ENCODE measurements at places on chromosomes 1 and 21. TPM values are rescaled to one million over a fixed set of nuclear protein-coding genes. Genes with fewer than 3 reads are reported as not detected.

The TRMT13 gene
- total RNA-seq = 9.6 TPM

The TOMM40L gene
- 12.0 TPM for total RNA-seq

The KRTAP7-1 gene
- total RNA-seq = not detected

The HEYL gene
- total RNA-seq = 1.1 TPM

The FAM72B gene
- total RNA-seq = 2.9 TPM

The SERPINC1 gene
- total RNA-seq = not detected

The ANGPTL3 gene
- total RNA-seq = not detected

The KLF17 gene
- 0.09 TPM for total RNA-seq

The OR2L13 gene
- total RNA-seq = not detected

The HSPB7 gene
- total RNA-seq = 0.45 TPM

The ANGPTL7 gene
- total RNA-seq = 0.70 TPM

GRCh38 chr1:71655604-71656003, 574.8 kb upstream of the ZRANB2 start:
- no peak for DNase-seq
- no peak overlapping the region for H3K4me3 ChIP-seq
- no peaks in the 10 kb centered on the region for H3K27me3 ChIP-seq

DNA sequence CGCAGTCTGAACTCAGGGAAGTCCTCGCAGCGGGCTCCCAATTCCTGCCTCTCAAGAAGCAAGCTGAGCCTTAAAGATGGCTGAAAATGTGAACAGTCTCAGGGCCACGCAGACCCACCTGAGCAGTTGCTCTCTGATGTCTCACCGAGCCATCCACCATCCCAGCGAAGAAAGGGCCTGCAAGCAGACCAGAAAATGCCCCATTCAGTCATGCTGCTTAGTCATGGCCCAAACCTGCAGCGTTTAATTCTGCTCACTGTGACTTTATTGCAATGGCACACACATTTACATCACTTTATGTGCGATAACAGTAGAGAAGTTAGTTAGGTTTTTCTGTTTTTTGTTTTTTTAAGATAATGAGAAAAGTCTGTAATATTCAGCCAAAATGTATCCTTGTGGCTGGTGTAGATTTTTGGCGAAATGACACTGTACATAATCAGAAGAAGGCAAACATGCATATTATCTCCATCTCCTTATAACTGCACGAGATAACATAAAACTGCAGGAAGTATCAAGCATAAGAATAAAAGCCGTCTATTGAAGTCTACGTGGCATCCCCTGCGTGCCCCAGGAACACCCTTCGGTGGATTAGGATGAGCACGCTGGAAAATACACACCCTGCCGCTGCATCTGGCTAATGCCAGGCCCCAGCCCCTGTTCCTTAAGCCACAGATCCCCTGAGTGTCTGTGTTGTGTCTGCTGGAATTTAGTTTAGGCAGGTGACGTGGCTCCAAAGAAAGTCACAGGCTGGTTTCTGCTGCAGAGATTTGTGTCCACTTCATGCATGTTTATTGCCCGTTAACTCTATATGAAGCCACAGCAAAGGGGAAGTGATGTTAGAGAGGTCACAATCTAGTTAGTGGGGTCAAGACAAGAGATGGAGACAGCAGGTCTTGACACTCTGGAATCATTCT, 119.8 kb upstream of the IRF2BP2 start:
- peak overlapping the region; percentile 91 for H3K27ac ChIP-seq
- H3K36me3 ChIP-seq = no peaks in the 10 kb centered on the region
- peaks cover 59% of the 10 kb centered on the region for H3K4me1 ChIP-seq
- H3K27me3 ChIP-seq = no peaks in the 10 kb centered on the region

DNA sequence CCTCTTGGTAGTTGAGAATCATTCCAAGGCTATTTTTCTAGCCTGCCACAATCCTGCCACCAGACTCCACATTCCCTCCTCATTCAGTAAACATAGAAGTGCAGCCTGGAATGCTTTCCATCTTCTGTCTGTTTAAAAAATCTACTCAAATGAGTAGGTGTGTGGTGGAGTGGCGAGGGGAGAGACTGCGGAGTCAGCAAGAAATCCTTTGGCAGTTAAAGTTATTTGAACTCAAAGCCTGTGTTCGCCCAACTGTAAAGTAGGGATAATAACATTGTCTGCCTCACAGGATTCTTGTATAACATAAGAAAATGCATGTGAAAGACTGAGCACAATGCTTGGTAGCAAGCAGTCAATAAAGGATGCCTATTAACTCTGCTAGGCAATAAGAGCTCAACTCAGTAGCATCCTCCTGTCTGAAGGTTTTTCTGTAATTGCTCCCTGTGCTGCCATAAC, 22.2 kb upstream of the DPT start:
- no peak overlapping the region for H3K4me3 ChIP-seq
- H3K4me1 ChIP-seq = no peaks in the 10 kb centered on the region
- no peaks in the 10 kb centered on the region for H3K36me3 ChIP-seq
- DNase-seq = peak; percentile 50

- no peak overlapping the region for H3K27ac ChIP-seq
- H3K4me1 ChIP-seq = no peaks in the 10 kb centered on the region
- H3K4me3 ChIP-seq = no peak overlapping the region
- no peak for DNase-seq
- no peaks in the 10 kb centered on the region for H3K27me3 ChIP-seq
Observed at GRCh38 chr1:87188640-87189039, 140.0 kb upstream of the LMO4 start.

- no peak overlapping the region for H3K27ac ChIP-seq
- no peaks in the 10 kb centered on the region for H3K27me3 ChIP-seq
- no peak overlapping the region for H3K4me3 ChIP-seq
- no peaks in the 10 kb centered on the region for H3K4me1 ChIP-seq
Observed at GRCh38 chr1:50704126-50704525, 255.9 kb downstream of the FAF1 start.

- H3K36me3 ChIP-seq = no peaks in the 10 kb centered on the region
- H3K4me3 ChIP-seq = no peak overlapping the region
- no peaks in the 10 kb centered on the region for H3K27me3 ChIP-seq
- peak; percentile 82 for DNase-seq
Observed at GRCh38 chr1:172356620-172357019, 63.9 kb upstream of the C1orf105 start.

- DNase-seq = peak; percentile 77
- H3K27me3 ChIP-seq = no peaks in the 10 kb centered on the region
- no peak overlapping the region for H3K27ac ChIP-seq
- peaks cover 3% of the 10 kb centered on the region for H3K4me1 ChIP-seq
- H3K36me3 ChIP-seq = no peaks in the 10 kb centered on the region
Observed at GRCh38 chr1:19682257-19682656, 17.6 kb downstream of the HTR6 start.

DNA sequence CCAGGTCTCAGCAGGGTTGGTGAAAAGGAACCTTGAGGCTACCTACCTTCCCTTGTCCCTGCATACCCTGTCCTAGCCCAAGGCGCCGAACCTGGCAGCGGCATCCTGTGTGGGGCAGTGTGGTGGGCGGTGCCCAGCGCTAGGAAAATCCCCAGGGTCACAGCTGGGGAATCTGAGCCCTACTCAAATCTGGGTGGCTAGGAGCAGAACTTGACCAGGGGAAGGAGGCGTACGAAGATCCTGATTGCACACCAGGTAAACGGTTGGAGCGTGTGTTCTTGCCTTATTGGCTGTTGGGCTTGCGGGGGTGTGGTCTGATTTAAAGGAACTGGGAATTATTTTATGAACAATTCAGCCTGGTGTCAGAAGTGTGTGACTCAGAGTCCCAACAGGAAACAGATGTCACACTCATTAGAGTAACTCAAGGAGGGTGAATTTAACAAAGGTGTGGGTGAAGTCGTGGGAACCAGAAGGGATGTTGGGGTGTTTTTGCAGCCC, 118.6 kb downstream of the LRIG2 start:
- no peaks in the 10 kb centered on the region for H3K4me1 ChIP-seq
- H3K27me3 ChIP-seq = peaks cover 3% of the 10 kb centered on the region
- no peak overlapping the region for H3K4me3 ChIP-seq
- no peak for DNase-seq
- H3K27ac ChIP-seq = no peak overlapping the region

DNA sequence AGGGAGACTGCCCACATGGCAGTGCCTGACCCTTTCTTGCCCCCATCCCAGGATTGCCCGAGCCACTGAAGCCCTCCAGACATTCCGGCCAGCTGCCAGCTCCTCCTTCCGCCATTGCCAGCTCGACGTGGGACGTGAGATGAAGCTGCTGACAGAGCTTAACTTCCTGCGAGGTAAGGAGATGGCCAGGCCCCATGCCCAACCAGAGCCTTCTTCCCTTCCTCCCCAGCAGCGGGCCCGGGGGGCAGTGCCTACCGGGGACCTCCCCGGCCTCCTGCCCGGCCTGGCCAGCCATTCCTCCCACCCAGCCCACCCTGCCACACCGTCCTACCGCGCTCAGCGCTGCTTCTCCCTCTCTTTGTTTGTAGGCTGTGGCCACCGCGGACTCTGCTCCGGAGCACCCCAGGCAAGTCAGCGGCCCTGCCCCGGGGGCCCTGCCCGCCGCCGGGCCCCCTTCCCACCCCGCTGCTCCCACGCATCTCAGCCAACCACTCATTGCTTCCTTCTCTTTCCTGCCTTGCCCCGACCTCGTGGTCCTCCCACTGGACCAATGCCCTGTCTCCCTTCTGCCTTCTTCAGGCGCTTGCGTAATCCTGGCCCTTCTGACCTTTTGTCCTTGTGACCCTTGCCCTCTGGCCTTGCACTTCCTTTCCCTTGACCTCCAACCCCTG, 4.9 kb downstream of the TRIM46 start:
- no peak overlapping the region for H3K4me3 ChIP-seq
- H3K4me1 ChIP-seq = peaks cover 11% of the 10 kb centered on the region
- peaks cover 5% of the 10 kb centered on the region for H3K36me3 ChIP-seq
- no peaks in the 10 kb centered on the region for H3K27me3 ChIP-seq

DNA sequence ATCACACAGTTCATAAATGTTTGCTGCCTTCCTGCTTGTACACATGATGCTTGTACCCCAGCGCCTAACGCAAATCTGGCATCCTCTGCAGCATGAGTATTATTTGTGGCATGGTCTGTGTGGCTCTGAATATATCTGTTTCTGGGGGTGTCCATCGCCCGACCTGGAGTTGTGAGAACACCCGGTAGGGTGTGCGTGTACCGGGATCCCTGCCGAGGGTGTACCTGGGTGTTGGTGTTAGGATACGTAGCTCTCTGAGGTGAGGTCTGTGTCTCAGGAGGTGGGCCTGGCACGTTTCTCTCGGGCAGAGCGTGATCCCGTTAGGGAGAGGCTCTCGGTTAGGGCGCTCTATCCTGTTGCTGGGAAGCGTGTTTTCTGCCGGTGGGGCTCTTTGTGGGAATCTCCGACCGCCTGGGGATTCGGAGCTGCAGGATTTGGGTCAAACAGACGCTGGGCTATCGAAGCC, 10.4 kb upstream of the CDC20 start:
- peaks cover 17% of the 10 kb centered on the region for H3K4me1 ChIP-seq
- H3K4me3 ChIP-seq = peak overlapping the region; percentile 63
- no peaks in the 10 kb centered on the region for H3K27me3 ChIP-seq
- H3K27ac ChIP-seq = no peak overlapping the region

GRCh38 chr1:35565742-35566133, 7.4 kb upstream of the TFAP2E start:
- no peaks in the 10 kb centered on the region for H3K27me3 ChIP-seq
- H3K4me1 ChIP-seq = peaks cover 2% of the 10 kb centered on the region
- H3K27ac ChIP-seq = no peak overlapping the region
- H3K36me3 ChIP-seq = peaks cover 8% of the 10 kb centered on the region
- DNase-seq = no peak

GRCh38 chr1:30123896-30124295, 599.5 kb downstream of the MATN1 start:
- H3K4me1 ChIP-seq = no peaks in the 10 kb centered on the region
- no peaks in the 10 kb centered on the region for H3K36me3 ChIP-seq
- peaks cover 2% of the 10 kb centered on the region for H3K27me3 ChIP-seq
- H3K4me3 ChIP-seq = no peak overlapping the region
- no peak overlapping the region for H3K27ac ChIP-seq

- H3K36me3 ChIP-seq = peaks cover 24% of the 10 kb centered on the region
- peaks cover 5% of the 10 kb centered on the region for H3K4me1 ChIP-seq
- H3K27me3 ChIP-seq = no peaks in the 10 kb centered on the region
- DNase-seq = no peak
Observed at GRCh38 chr1:206729507-206729906, 41.1 kb upstream of the IL19 start.

DNA sequence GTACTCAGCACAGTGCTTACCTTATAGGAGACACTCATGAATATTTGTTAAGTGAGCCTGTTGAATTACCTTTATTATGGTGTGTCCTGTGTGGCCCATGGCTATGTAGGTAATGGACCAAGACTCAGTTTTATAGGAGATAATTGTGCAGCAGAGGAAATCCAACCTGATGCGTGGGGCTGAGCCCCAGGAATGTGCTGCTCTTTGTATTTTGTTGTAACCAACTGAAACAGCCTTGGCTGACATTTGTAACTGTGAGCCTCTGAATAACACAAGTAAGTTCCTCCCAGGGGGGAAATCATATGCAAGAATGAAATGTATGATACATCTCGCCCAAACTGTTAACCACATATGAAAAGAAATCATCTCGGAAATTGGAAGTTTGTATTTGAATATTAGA, 364.2 kb upstream of the ZP4 start:
- no peak overlapping the region for H3K4me3 ChIP-seq
- no peak for DNase-seq
- H3K36me3 ChIP-seq = no peaks in the 10 kb centered on the region
- H3K27me3 ChIP-seq = no peaks in the 10 kb centered on the region

DNA sequence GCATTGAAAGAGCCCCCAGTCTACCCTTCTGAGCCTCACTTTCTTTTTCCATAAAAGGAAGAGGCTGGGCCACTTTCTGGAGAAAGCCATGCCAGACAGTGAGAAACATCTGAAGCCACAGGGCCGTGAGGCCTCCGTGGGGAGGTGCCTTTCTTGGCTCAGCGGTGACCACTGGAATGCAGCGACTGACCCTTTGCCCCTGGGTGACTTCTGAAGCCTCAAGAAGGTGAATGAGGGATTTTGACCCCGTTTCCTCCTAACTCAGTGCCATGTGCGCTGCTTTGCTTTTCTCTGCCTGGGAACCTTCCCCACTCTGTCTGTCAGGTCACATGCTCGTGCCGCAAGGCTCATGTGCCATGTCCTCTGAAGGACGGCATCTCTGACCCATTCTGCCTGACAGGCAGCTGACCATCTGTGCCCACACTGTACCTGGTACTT, 44.7 kb upstream of the A3GALT2 start:
- DNase-seq = peak; percentile 79
- no peak overlapping the region for H3K27ac ChIP-seq
- no peak overlapping the region for H3K4me3 ChIP-seq

DNA sequence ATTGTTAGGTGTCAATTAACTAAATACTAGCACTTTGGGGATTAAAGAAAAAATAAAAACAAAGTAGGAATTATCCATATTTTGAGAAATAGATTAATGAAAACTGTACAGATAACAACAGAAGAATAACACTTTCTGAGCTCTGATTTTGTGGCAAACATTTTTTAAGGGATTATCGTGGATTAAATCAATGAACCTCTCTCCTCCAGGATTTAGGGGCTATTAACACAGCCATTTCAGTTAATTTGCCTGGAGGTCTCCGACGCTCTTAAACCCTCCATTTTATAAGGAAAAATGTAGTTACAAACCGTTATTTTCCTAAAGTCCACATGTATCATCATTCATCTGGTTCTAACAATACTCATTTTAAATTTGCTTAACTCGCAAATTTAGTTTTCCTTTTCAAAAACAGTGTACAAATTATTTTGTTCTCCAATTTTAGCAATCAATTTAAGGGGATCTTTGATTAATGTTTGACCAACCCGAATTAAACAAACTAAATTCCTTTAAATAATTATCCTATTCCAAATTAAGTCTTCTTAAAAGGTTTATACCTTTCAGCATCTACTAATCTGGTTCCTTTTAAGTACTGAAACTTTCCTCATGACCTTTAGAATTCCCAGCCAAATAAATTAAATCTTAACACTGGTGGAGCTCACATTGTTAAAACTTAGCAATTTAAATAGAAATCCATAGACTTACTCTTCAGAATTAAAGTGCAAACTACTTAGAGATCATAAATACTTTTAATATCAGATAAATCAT, 30.7 kb upstream of the RNF187 start:
- no peak for DNase-seq
- H3K27me3 ChIP-seq = no peaks in the 10 kb centered on the region
- H3K4me1 ChIP-seq = peaks cover 9% of the 10 kb centered on the region
- H3K27ac ChIP-seq = no peak overlapping the region
- H3K36me3 ChIP-seq = no peaks in the 10 kb centered on the region
